Gastrocnemius medialis (tissue), 4 donors: ENCODE measurements at places on chromosomes 6 and 20.
A peak's percentile ranks its signal among the peaks of the same experiment; 100 is the strongest.

- H3K4me3 ChIP-seq: peak overlapping the region; percentile 89
- peak overlapping the region; percentile 98 for H3K27ac ChIP-seq
- DNase-seq: peak; percentile 27
- H3K36me3 ChIP-seq: no peaks in the 10 kb centered on the region
Measured at GRCh38 chr6:137217801-137218472, 1.2 kb downstream of the IFNGR1 start.

DNA sequence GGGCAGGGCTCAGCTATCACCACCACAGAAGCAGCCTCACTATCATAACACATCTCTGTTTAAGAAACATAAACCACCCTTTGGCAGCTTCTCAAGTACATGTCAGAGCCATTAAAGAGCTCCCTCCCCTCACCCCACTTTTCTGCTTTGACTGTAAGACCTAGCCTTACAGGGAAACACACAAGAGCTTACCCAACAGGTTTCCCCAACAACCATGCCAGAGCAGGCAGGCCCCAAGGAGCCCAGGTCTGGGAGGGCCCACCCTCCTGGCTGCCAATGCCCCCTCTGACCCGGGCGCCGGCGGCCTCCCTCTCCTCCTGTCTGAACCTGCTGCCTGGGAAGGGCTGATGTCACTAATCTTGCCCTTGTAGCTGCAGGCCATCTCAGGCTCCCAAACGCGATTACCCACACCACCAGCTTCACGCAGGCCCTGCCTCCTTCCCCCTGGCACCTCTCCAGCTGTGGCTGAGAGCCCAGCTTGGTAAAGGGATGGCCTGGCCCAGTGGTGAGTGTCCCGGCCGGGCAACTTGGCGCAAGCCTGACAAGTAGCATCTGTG is 402.0 kb downstream of the MAFB start:
- no peaks in the 10 kb centered on the region for H3K36me3 ChIP-seq
- H3K4me3 ChIP-seq: no peak overlapping the region
- DNase-seq: peak; percentile 65
- H3K27ac ChIP-seq: peak overlapping the region; percentile 58
- H3K4me1 ChIP-seq: peaks cover 28% of the 10 kb centered on the region

GRCh38 chr6:97586344-97586743 is 303.3 kb upstream of the MMS22L start:
- no peaks in the 10 kb centered on the region for H3K36me3 ChIP-seq
- no peaks in the 10 kb centered on the region for H3K27me3 ChIP-seq
- no peak overlapping the region for H3K4me3 ChIP-seq
- no peak overlapping the region for H3K27ac ChIP-seq

DNA sequence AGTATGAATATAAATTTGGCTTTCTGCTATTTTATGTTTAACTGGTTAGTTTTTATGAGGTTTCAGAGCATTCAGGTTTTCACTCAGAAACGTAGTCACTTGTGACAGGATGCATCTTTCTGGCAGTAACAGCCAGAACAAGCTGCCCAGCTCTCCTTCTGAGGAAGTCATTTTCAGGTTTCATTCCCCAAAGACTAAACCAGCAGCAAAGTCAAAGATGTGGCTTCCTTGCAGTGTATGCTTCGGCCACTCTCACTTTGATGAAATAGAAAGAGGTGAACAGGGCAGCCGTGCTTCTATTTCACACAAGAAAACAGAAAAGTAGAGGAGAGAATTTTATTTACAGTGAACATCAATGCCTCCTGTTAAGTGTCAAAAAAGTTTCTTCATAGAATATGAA is 469.1 kb downstream of the BTBD3 start:
- H3K27ac ChIP-seq: no peak overlapping the region
- peaks cover 11% of the 10 kb centered on the region for H3K4me1 ChIP-seq
- no peaks in the 10 kb centered on the region for H3K36me3 ChIP-seq
- no peak overlapping the region for H3K4me3 ChIP-seq

- no peak for DNase-seq
- H3K36me3 ChIP-seq: no peaks in the 10 kb centered on the region
- H3K27me3 ChIP-seq: no peaks in the 10 kb centered on the region
- H3K4me3 ChIP-seq: no peak overlapping the region
Measured at GRCh38 chr6:68575765-68576439, 59.2 kb upstream of the ADGRB3 start.

DNA sequence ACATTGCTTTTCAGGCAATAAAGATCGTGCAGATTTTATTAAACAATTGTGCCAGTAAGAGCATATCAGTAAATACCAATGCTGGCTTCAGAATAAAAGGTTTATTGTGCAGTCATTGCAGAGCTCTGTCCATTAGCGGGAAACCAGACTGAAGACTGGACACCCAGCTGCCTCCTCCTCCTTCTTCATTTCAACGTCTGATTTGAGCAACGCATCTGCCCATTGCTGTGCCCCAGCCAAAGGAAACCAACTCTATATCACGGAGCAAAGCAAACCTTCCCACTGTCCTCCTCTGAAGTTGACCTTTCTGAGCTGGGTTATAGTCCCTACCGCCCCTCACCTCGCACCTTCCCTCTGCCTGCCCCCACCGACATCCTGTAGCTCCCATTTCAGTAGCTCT is 80.8 kb downstream of the SLC22A23 start:
- no peak for DNase-seq
- H3K36me3 ChIP-seq: no peaks in the 10 kb centered on the region
- H3K4me1 ChIP-seq: peaks cover 10% of the 10 kb centered on the region
- no peak overlapping the region for H3K4me3 ChIP-seq
- H3K27me3 ChIP-seq: no peaks in the 10 kb centered on the region
- H3K27ac ChIP-seq: no peak overlapping the region

- H3K4me1 ChIP-seq: peaks cover 10% of the 10 kb centered on the region
- H3K36me3 ChIP-seq: no peaks in the 10 kb centered on the region
- H3K27me3 ChIP-seq: no peaks in the 10 kb centered on the region
- no peak for DNase-seq
Measured at GRCh38 chr6:111776236-111777221, 96.7 kb downstream of the FYN start.

DNA sequence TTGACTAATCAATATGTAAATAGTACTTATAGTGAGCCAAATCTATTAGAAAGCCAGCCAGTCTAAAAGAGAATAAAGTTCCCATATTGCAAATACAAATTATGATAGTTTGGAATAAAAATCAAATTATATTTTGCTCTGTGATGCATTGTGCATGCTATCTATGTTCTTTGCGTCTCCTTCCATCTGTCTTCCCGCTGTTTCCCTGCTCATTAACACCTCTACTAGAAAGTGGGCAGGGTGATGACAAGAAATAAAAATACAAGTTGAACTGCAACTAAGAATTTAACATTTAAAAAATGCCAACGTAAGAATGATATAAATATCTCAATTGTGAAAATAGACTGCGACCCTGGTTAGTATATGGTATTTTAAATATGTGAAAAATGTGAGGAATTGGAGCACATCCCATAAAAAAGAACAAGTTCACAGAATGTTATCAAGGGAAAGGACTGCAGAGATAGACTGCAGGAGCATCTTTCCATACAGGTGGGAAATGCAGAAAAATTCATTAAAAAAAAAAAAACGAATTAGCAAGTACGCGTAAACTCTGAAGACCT is 157.6 kb upstream of the PDE7B start:
- H3K27ac ChIP-seq: no peak overlapping the region
- H3K27me3 ChIP-seq: no peaks in the 10 kb centered on the region
- no peak for DNase-seq
- H3K36me3 ChIP-seq: no peaks in the 10 kb centered on the region
- H3K4me1 ChIP-seq: no peaks in the 10 kb centered on the region

DNA sequence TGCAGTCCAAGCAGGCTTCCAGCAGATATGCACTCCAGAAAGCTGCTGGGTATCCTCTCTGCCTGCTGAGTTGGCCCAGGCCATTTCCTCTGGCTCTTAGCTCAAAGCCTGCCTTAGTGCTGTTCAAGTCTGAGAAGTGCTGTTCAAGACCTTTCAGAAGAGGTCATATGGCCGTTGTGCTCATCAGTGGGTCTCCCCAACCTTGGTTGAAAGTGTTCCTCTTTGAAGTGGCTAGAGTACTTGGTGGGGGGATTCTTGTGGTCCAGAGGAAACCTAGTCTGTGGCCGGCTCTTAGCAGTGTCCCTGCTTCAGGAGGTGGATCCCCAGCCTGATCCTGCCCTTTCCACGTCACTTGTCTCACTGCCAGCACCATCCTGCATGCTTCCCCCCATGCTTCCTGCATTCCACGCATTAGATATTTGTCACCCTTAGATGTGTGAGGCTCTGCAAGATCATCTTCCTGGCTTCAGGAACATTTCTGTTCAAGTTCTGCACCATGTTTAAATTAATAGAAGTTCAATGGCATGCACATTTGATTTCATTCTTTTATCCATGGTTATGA is 105.0 kb downstream of the FIG4 start:
- H3K4me1 ChIP-seq: no peaks in the 10 kb centered on the region
- no peak overlapping the region for H3K27ac ChIP-seq
- no peaks in the 10 kb centered on the region for H3K27me3 ChIP-seq
- no peak for DNase-seq
- peaks cover 11% of the 10 kb centered on the region for H3K36me3 ChIP-seq
- no peak overlapping the region for H3K4me3 ChIP-seq

GRCh38 chr20:38875175-38875993 is 50.8 kb upstream of the FAM83D start:
- DNase-seq: no peak
- H3K4me3 ChIP-seq: no peak overlapping the region
- no peaks in the 10 kb centered on the region for H3K27me3 ChIP-seq
- peak overlapping the region; percentile 45 for H3K27ac ChIP-seq
- peaks cover 8% of the 10 kb centered on the region for H3K4me1 ChIP-seq

DNA sequence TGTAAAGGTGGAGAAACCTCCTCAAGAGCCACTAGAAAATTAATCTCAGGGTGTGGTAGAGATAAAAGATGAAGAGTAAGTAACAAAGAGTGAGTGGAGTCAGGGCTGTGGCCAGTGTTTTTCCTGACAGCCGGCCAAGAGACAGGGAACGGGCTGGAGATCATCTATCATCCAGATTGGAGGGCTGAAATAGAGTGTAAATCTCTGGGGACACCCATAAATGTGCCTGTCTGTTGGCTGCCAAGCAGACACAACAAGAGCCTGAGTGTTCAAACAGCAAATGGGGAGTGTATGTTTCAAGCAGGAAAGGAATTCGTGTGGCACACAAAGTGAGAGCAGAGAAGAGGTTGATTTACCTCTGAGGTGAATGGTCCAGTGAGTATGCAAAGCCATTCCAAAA is 326.4 kb upstream of the KHDRBS2 start:
- H3K36me3 ChIP-seq: no peaks in the 10 kb centered on the region
- H3K4me1 ChIP-seq: no peaks in the 10 kb centered on the region
- no peak overlapping the region for H3K27ac ChIP-seq
- H3K4me3 ChIP-seq: no peak overlapping the region

DNA sequence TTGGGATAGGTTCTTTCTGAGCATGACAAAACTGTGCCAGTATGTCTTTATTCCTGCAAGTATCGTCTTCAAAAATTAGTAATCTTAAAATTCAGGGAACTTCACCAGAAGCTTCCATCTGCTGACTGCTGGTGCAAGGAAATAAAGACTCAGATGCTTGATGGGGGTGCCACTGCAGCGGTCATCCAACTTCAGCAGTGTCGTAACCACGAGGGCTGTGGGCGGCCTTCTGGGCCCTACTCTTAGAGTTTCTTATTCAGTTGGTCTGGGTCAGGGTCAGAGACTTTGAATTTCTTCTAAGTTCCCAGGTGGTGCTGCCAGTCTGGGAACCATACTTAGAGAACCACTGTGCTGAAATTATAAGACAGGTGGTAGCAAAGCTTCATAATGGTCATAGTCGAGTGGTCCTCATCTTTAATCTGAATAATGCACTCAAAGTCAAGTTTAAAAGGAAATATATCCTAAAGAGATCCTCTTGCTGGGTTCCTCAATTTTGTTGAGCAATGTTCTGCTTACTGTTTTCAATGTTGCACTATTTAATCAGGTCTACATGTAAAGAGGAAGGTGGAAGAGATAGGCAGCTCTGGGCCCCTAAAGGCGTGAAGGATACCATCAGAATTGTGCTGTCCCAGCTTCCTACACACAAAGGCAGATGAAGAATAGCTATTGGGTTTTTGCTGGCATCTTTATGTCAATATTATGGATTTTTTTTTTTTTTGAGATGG is 165.4 kb upstream of the GMDS start:
- no peak for DNase-seq
- H3K27ac ChIP-seq: no peak overlapping the region

GRCh38 chr20:1491281-1491840 is at the start of gene SIRPB2:
TSS of gene SIRPB2 (minus strand) at chr20:1491420. CDS start at chr20:1491359, 61 bp downstream.
- no peaks in the 10 kb centered on the region for H3K36me3 ChIP-seq
- no peaks in the 10 kb centered on the region for H3K27me3 ChIP-seq
- no peaks in the 10 kb centered on the region for H3K4me1 ChIP-seq
- DNase-seq: peak; percentile 18
- H3K4me3 ChIP-seq: no peak within 1 kb of the TSS
- H3K27ac ChIP-seq: no peak within 1 kb of the TSS

- H3K27ac ChIP-seq: no peak overlapping the region
- DNase-seq: no peak
- no peaks in the 10 kb centered on the region for H3K4me1 ChIP-seq
- no peaks in the 10 kb centered on the region for H3K27me3 ChIP-seq
- no peaks in the 10 kb centered on the region for H3K36me3 ChIP-seq
Measured at GRCh38 chr6:40472353-40472752, 114.8 kb downstream of the LRFN2 start.

DNA sequence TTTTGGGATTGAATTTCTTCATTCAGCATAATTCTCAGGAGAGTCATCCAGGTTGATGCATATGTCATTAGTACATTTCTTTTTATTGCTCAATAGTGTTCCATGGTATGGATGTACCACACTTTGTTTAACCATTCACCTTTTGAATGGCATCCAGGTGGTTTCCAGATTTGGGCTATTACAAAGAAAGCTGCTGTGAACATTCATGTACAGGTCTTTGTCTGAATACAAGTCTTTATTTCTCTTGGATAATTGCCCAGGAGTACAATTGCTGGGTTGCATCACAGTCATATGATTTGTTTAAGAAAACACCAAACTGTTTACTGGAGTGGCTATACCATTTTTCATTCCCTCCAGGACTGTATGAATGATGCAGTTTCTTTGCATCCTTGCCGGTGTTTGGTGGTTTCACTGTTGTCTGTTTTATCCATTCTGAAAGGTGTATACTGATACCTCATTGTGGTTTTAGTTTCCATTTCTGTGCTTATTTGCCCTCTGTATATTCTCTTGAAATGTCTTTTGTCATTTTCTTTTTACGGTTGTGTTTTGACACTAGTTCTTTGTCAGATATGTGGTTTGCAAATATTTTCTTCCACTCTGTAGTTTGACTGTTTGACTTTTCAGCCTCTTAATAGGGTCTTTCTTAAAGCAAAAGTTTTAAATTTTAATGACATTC is 8.8 kb downstream of the CDKAL1 start:
- H3K4me1 ChIP-seq: peaks cover 25% of the 10 kb centered on the region
- no peak overlapping the region for H3K27ac ChIP-seq
- H3K4me3 ChIP-seq: no peak overlapping the region
- no peaks in the 10 kb centered on the region for H3K36me3 ChIP-seq
- H3K27me3 ChIP-seq: no peaks in the 10 kb centered on the region

DNA sequence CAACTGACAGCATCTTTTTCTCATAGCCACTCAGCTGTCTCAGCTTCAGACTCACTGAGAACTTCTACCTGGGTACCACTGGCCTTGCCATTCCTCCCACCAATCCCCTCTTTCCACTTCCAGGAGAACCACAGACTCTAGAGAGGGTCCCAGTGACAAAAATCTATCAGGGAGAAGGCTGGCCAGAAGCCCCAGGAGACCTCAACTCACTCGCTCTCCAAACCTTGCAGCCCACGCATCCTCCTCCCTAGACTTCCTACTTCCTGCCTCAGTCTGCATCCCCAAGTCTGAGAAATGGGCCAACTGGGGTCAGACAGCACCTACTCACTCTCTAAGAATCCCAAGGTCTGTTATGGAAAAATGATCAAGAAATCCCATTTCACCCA is 1.2 kb downstream of the TMEM239 start:
- H3K4me3 ChIP-seq: no peak overlapping the region
- H3K27me3 ChIP-seq: peaks cover 34% of the 10 kb centered on the region
- H3K4me1 ChIP-seq: no peaks in the 10 kb centered on the region
- H3K36me3 ChIP-seq: no peaks in the 10 kb centered on the region

GRCh38 chr20:39318911-39319310 is 356.8 kb downstream of the DHX35 start:
- no peak overlapping the region for H3K4me3 ChIP-seq
- no peak for DNase-seq
- H3K4me1 ChIP-seq: no peaks in the 10 kb centered on the region
- H3K27me3 ChIP-seq: no peaks in the 10 kb centered on the region
- H3K36me3 ChIP-seq: no peaks in the 10 kb centered on the region
